Activated CD4-positive, alpha-beta memory T cell treated with anti-CD3 and anti-CD28 coated beads for 36 hours (primary cell): ENCODE measurements at places on chromosomes 2 and 18.

DNA sequence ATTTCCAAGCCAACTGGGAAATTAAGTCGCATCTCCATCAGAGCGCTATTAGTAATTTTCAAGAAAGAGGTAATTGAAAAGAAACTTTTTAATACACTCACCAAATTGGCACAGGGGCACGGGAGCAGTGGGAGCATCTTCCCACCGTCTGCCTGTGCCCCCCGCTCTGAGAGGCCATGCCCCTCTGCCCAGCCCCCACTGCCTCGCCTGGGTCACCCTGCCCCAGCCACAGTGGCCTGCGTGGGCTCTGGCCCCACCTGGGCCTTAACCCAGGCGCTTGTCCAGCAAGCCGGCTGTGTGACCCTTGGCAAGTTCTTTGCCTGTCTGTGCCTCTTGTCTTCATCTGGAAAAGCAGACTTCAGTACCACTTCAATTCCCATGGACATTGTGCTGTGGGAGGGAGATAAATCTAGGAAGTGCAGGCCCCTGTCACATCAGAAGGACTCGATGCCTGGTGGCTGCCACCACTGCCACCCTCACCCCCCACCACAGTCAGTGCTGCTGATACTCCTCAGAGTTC lies 31.9 kb downstream of the GLI2 start:
- DNase-seq: no peak

DNA sequence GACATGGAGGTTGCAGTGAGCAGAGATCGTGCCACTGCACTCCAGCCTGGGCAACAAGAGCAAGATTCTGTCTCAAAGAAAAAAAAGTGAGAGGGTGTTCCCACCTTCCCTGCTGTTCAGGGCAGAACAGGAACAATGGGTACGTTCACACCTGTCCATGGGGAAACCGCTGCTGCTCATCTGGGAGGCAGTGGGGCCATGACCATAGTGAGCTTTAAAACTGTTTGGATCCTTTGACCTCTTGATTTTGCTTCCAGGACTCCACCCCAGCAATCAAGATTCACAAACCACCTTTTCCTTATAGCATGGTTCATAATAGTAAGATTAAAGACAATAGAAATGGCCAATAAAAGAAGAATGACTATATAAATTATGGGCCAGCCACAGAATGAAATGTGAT lies 209.2 kb downstream of the ARL4C start:
- no peak for DNase-seq

DNA sequence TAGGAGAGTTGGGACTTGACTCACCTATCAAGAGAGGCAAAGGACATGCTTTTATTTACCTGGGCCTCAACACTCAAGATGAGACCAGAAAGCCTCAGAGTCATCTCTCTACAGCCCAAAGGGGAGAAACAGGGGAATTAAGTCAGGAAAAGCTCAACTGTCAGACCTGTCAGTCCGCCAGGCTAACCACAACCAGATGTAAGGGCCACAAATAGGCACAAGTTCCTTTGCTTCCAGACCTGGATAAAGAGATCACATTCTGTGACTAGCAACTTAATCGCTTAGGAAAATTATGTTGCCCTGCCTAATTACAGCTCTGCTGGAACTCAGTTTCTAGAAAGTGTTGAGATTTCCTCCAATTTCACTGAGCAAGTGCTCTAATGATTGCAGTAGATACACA lies 67.9 kb downstream of the ANKRD44 start:
- no peak for DNase-seq

DNA sequence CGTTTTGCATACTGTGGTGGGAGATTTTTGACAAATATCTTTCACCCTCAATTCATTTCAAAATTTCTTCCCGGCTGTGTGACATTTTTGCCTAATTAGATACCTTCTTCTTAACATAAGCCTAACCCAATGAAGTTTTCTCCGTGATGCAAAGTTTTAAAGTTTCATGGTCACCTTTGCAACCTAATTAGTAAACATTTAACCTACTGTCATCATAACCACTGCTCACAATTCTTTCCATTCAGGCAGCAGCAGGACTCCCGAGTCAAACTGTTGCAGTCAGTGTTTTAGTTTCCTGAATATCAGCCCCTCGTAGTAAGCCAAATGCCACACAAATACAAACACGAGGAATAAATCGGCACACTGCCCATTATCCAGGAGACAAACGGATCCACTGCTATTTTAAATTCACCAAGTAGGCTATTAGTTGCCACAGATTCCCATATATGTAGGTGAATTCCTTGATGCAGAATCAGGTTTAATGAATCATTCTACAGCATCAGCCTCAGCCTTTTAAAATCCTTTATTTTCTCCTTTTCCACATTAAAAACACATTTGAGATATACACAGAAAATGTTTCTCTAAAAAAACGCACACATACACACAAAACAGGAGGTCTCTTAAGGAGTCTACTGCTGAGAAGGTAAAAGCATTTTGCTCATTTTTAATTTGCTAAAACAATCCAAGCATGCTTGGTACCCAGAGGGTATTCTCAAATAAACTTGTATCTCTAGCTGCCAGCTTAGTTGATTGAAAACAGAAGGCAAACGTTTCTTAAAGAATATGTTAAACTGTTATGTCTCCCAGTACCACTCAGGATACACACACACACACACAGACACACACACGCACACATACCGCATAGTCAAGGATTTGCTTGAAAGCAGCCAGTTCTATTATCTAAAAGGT lies 106.5 kb upstream of the KCTD1 start:
- DNase-seq: no peak

DNA sequence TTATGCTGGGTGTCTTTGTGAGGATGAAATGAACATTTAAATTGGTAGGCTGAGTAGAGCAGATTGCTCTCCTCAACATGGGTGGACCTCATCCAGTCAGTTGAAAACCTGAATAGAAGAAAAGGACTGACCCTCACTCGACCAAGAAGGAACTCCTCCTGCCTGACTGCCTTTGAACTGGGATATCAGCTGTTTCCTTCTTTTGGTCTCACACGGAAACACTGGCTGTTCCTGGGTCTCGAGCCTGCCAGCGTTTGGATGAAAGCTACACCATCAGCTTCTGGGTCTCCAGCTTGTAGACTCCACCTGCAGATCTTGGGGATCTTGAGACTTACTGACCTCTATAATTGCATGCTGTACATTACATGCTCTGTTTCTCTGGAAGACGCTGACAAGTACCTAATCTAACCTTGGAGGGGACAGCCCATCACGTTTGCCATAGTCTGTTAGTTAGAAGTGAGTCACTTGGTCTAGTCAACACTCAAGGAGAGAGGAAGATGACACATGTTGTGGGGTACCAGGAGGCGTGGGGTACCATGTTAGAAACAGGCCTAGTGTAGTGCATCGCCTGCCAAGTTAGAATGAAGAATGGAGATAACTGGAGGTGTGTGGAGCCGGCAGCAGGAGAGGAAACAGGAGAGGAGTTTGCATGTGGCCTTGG lies 267.0 kb downstream of the MREG start:
- DNase-seq: peak; percentile 63

DNA sequence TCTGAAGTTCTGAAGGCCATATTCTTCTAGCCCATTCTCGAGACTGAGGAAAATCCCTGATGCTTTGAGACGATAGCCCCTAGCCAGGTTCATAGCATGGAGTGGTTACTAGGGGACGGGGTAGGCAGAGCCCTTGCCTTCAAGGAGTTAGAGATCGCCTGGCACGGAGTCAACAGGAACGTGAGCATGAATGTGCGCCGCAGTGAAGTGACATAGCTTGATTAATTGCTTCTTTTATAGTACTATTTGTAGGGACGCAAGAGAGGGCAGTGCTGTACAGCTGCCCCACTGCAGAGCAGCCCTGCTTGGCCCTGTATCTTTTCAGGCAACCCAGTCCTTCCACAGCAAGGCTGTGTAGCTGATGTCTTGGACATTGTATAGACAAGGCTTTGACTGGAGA lies 26.2 kb downstream of the HRH4 start:
- DNase-seq: no peak

DNA sequence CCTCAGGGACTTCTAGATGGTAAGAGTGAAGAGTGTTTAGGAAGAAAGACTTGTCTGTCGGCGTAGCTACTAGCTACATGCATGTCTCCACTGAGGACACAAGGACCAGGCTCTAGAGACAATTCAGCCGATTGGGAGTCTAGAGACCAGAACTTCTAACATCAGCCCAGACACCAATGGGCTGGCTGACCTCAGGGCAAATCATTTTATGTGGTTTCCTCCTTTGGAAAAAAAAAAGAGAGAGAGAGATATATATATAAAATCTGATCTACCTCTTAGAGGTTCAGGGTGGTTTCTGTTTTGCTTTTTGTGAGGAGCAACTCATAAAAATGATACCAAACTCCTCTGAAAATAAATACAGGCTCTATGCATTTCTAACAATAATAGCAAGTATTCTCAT lies 212.8 kb downstream of the BCL2 start:
- no peak for DNase-seq

GRCh38 chr18:3683483-3683882 lies 233.5 kb downstream of the TGIF1 start:
- DNase-seq: no peak

- peak; percentile 78 for DNase-seq
Observed at GRCh38 chr2:113178891-113179290, 5.1 kb downstream of the PSD4 start.

DNA sequence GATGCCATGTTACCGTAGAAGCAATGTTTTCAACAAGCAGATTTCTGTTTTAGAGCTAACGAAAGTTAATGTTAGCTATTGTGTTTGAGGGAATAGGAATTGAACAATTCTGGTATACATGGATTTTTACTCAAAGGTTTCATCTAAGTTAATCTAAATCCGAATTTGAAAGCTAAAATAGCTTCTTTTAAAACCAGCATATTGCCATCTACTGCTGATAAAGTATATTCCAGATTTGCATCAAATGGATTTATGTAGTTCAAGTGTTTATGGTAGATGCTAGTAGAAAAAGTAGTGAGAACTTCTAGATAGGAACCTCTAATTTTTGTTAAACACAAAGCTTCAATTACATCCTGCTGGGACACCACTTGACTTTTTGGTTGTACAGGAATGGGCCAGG lies 1569.5 kb upstream of the NXPH2 start:
- no peak for DNase-seq

DNA sequence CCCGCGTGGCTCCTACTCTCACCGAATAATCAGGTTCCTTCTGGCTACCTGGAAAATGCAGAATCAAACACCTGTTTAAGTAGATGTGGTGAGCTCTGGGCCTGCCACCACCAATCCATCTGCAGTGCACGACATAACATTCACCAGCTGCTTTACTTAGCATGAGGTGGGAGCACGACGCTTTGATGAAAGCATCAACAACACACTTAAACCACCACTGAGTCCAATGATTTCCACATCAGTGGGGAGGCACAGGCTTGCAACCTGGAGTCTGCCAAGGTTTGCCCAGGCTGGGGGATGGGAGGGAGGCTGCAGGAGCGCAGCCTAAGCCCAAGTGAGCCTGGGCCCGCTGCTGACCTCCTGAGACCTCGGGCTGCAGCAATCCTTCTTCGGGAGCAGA lies 415.5 kb downstream of the MEIS1 start:
- DNase-seq: no peak

DNA sequence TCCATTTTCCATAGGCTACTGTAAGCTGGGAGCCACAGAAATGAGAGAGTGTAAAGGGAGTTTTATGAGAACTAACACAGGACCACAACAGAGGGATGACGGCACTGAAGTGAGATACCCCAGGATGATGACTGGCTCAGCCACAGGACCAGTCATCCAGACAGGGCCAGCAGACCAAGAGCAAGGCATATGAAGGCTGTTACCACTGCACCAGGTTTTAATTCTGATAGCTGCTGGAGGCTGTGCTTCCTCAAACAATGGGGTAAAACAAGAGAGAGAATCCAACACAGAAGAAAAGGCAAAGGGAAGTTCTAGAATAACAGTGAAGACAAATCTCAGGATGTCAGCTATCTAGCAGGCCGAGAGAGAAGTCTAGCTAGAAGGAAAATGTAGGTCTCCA lies 94.9 kb downstream of the BCL2 start:
- peak; percentile 71 for DNase-seq

DNA sequence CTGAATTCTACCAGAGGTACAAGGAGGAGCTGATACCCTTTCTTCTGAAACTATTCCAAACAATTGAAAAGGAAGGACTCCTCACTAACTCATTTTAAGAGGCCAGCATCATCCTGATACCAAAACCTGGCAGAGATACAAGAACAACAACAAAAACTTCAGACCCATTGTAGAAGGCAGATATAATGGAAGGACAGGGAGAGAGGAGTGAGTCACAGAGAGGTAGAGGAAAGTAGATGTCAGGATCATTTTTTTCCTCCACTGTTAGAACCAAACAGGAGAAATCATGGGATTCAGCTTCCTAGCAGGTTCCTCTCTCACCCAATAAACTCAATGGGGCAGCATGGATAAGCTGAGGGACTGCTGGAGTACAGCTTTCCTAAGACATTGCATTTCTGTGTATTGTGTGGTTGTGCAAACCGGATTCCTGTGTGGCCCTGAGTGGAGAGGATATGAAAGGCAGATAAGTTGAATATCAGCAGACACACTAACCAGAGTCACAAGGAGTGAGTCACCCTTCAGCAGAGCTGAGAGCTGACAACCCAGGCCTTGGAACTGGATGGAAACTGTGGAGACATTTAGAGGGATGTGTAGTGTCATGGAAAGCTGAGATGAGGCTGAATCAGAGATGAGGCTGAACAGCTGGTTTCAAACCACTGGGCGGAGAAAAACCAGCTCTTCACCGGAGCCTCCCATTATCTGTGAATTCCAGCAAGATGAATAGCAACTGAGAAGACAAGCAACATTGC lies 60.9 kb upstream of the MMADHC start:
- no peak for DNase-seq

DNA sequence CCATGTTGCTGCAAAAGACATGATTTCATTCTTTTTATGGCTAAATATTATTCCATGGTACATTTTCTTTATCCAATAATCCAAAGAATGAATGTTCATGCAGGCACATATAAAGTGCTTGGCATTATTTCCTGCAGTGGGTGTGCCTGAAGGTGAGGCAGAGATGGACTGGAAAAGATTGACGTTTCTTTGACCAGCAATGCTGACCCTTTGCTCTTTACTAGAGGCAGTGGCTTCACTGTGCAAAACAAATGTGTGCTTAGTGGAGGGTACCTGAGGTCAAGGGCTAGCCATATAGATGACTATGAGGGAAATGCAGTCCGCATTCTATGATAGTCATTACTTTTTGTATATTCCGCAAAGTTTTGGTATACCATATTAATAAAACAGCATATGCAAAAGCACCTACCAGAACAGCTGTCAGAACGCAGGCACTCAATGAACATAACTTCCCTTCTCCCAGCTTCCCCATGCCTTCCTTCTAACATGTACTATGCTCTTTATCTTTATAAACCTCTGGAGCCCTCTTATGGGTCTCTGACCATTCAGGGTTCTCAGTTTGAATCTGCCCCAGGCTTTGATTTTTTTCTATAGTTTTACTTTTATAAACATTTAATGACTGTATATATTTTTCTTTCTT lies 32.6 kb upstream of the CPS1 start:
- no peak for DNase-seq

DNA sequence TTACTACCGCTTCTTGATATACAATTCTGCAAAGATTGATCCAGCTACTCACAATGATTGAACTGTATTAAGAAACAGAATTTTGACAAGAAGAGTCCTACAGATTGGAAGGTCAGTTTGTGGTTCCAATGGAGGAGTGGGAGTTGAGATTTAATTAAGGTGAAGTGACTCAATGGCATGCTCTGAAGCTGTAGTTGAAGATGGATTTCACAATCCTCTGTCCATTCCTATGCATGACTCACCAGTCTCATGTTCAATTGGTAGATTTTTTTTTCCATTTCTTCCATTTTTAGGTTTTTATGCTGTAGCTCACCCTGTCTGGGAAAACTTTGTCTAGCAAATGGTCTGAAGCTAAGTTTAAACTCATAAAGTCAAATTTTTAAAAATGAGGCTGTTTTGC lies 83.3 kb downstream of the DPP4 start:
- no peak for DNase-seq

- DNase-seq: peak; percentile 3
Observed at GRCh38 chr2:240419271-240419670, 16.2 kb upstream of the GPC1 start.

GRCh38 chr2:4628998-4629501 lies 925.7 kb downstream of the DCDC2C start:
- no peak for DNase-seq
